Neural crest cell (in vitro differentiated cells): ENCODE measurements at places on chromosomes 2 and 18.

- no peak for DNase-seq
Observed at GRCh38 chr2:141439524-141439923, 691.3 kb downstream of the LRP1B start.

GRCh38 chr2:223972656-223973102, 15.4 kb downstream of the MRPL44 start:
- no peak for DNase-seq

- no peak for DNase-seq
Observed at GRCh38 chr2:171513719-171514160, 8.5 kb upstream of the CYBRD1 start.

DNA sequence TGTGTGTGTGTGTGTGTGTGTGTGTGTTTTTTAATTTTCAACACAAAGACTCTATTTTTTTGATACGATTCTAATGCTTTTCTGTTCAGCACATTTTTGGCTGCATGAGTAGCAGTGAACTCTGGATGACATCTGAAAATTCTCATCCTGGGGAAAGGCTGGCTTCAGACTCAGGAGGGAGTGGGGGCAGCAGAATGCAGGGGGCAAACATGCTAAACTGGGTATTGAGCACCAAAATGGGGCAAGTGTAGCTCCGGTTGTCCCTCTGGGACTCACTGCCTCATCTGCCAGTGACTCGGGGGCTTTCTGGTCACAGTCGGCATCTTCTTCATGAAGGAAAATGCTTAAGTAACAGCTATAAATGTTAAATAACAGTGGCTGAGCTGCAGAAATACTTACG, 116.8 kb upstream of the PID1 start:
- no peak for DNase-seq

DNA sequence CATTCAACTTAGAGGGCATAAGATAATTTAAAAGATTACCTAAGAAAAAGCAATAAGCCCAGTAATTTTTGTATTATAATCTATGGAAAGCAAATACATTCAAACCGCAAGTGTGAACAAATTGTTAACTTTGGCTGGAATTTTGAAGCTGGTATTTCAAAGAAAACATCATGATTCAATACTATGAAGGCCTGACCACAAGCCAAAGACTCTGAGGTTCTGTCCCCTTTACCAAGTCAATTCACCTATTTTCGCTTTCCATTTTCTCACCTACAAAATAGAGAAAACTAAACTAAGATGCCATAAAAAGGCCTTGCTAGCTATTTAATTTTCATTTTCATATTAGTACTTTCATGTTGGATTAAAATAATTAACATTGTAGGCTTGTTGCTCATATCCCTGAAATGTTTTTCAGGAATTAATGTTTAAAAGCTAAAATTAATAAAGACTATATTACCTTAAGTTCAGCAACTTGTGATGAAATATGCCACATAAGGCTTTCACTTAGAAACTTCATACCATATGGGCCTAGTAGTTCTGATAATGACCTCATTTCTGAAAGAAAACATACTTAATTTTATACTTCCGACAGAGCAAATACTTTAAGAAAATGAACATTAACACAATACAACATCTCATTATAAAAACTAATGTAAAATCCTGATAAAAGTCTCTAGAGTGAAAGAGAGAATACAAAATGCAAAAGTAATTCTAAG, 85.7 kb upstream of the FRZB start:
- DNase-seq, result no peak

DNA sequence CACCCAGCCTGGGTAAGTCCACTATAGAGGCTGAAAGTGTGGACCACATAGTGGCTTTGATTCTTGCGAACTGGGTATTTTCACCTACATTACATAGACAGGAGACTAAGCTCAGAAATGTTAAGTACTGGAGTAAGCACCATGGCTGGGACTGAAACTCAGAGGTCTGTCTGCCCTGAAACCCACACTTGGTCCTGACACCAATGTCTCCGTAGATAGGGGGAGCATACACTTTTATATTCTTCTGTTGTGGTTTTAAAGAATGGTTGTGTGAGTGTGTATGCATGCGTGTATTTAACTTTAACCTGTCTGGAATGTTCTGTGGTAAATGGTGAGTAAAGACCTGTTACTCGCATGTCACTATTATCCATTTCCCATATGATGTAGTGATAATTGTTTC, 10.3 kb upstream of the NPPC start:
- no peak for DNase-seq

- DNase-seq, result no peak
Observed at GRCh38 chr2:219634171-219634940, 6.9 kb downstream of the SLC4A3 start.

DNA sequence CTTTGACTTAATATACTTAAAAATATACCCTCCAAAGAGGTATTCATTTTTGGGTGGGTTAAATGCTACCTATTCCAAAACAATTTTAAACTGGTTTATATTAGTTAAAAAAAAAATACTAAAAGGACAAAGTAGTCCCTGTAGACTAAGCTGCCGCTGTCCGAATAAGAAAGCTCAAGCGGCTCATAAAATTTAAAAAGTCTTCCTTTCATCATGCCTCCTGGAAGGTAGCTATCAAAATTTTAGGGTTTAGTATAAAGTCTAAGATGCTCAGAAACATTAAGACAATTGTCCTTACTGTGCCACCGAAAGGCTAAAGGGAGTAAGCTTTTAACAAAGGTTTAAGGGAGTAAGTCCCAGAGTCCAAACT, 440 bp upstream of the UGGT1 start:
- no peak for DNase-seq

DNA sequence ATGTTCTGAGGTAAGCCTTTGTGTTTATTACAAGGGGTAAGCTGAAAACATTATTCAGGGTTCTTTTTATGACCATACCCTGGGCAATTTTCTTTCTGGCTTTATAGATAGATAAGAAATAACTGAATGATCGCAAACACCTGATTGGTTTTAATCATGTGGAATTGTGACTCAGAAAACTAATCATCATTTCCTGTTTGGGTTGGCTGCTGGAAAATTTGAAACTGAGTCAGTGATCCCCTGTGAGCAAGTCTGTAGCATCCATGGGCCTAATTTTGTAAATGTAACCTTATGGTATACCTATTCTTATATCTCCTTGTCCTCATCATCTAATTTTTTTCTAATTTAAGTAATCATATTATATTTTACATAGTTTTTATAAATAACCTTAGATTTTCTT, 34.3 kb downstream of the CCDC68 start:
- no peak for DNase-seq

- DNase-seq, result no peak
Observed at GRCh38 chr18:48838921-48839818, 111.6 kb downstream of the SMAD7 start.
